ENCODE measurements at places on chromosomes 11 and 22.

- no peak for DNase-seq
These were observed 17.2 kb downstream of the PARVA start for GRCh38 chr11:12394601-12395000.

GRCh38 chr22:40040927-40041326 is 46.2 kb downstream of the FAM83F start:
- DNase-seq: no peak

GRCh38 chr11:112513417-112513816 is 252.8 kb upstream of the PLET1 start:
- DNase-seq: no peak

- DNase-seq: no peak
These were observed 41.0 kb downstream of the FDX1 start for GRCh38 chr11:110470716-110471115.

DNA sequence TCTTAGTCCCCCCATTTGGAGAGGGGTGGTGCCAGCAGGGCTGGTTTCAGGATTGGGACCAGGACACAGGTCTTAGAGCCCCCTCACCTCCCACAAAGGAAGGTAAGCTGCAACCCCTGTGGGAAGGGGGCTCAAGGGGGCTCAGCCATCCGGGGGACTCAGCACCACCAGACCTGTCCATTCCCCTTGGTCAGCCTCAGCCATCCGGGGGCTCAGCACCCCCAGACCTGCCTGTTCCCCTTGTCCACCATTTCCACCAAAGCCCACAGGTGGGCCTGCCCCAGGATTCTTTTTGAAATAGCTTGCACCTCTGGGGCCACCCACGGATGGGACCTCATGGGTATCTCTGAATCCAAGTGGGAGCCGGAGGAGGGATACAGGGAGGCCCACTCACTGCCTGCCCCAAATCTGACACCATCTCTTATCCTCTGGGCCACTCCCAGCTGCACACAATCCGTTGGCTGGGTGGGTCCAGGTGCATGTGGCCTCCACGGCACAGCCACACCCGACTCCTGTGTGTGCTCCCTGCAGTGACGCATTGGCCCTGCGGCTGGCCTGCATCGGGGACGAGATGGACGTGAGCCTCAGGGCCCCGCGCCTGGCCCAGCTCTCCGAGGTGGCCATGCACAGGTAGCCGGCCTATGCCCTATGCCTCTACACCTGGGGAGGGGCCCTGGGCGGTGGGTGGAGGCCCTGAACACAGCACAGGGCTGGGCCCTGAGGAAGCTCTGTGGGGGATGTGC is 15.9 kb downstream of the MCAT start:
- DNase-seq: no peak

GRCh38 chr11:61598886-61599868 is 18.3 kb upstream of the SYT7 start:
- no peak for DNase-seq

DNA sequence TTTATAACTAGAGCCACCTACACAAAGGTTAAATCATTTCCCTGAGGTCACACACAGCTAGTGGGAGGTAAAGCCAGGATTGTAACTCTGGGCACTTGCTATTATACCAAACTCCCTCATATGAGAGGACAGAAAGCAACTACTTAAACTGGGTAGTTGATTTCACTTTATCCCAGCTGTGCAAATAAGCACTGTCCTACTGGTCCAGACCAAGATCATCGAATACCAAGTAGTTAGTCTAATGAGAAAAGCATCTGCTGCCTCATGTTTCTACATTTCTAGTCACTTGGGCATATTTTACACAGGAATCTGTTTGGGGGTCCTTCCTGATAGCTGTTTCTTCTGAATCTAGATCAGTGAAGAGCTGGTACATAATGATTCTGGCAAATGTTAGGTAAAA is 178.6 kb upstream of the NARS2 start:
- DNase-seq: no peak

DNA sequence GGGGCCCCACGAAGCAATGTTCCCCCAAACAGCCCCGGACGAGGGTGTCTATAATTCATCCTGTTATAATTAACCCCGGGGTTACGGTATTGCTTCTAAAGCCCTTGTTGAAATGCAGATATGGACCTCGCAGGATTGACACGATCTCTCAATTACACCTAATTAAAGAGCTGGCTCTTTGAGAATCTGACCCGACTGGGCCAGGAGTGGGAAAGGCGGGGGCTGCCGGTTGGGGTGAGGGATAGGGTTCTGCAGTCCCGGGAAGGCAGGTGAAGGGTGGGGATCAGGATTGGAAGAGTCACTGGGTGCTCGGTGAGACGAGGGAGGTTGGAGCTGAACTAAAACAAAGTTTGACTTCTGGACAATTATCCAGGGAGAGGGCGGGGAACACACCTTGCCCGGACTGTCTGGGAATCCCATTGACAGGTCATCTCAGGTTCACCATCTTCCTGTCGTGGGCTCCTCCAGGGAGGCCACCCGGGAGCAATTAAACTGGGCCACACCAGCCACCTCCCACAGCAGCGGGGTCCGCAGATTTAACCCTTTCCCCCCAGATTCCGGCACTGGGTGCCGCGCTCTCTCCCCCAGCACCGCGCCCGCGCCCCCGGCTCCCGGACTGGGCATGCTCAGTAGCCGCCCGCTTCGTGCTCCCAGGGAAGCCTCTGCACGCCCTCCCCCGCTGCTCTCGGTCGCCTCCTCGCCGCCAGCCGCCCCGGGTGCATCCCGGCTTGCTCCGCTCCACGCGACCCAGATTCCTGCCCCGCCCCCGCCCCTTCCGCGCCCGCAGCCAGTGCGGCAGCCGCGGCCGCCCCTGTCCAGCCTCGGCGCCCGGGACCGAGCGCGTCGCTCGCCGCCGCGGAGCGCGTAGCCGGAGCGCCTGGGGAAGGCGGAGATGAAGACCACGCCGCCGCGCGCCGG is at the start of gene ELMOD1:
Gene ELMOD1, plus strand, starts transcription at position 688 of the 918 bp plus-strand sequence. CDS start 27,043 bp downstream, outside the sequence.
- no peak for DNase-seq

- no peak for DNase-seq
These were observed 52.3 kb downstream of the SGSM3 start for GRCh38 chr22:40422558-40423309.

DNA sequence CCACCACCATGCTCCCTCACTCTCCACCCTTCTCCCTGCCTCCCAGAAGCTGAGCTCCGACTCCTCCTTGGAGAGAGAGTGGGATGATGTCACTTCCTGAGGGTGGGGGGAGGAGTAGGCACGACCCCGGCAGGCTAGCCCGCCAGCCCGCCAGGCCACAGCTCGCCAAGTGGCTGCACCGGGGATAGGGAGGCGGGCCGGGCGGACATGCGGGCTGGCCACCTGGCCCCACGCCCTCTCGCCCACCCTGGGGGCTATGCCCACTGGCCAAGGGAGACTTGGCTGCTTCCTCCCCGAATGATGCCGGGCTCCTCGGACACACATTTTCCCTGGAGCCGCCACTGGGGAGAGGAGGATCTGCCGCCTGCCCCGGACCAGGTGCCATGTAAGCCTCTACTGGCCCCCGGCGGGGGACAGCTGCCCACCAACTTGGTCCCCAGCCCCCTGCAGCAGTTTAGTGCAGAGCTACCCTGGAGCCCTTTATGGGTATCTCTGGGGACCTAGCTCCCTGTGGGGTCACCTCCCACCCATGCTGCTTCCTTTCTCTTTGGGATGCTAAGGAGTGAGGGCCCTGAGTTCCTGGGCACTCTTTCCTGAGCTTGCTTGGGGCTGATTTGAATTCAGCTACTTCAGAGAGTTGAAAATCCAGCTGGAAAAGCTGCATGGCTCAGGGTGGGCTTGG is 33.7 kb upstream of the MYRF start:
- no peak for DNase-seq

DNA sequence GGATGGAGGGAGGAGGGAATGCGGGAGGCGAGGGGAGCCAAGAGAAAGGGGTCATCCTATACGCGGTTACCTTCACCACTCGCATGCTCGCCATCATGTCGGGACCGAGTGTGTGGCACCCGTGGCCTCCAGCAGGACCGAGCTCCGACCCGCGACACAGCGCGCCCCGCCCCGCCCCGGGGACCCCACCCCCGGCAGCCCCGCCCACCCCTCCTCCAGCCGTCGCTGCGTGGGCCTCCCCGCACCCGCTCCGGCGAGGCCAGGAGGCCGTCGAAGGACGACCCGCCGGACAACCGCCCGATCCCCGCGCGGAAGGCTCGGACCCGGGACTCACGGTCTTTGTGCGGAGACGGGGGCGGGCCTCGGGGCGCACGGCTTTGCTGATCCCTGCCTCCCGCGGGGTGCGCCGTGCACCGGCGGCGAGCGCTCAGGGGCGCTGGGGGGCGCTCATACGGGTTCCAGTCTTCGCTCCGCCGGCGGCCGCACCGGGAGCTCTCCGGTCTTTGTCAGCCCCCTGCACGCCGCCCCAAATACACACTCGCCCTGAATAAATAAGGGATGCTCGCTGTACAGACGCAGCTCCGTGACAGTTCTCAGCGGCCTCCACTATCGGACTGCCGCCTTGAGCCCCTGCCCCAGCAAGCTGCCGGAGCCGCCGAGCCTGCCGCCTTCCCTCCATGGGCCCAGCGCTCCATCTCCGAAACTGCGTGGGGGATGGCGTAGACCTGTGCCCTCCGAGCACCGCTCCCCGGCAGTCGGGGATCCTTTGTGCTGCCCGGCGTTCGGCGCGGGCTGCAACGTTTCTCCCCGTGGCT is at the start of gene UBE2L6:
Gene UBE2L6, minus strand, starts transcription at position 158 of the 815 bp plus-strand sequence. Its CDS starts 61 bp downstream, at position 97.
- DNase-seq: no peak

- no peak for DNase-seq
These were observed 31.7 kb downstream of the FAM181B start for GRCh38 chr11:82701847-82702520.

GRCh38 chr11:73350908-73351636 is 25.1 kb upstream of the RELT start:
- DNase-seq: no peak

GRCh38 chr11:73315293-73316020 is 7.4 kb downstream of the ARHGEF17 start:
- DNase-seq: no peak

- DNase-seq: no peak
These were observed 9.7 kb upstream of the BID start for GRCh38 chr22:17783773-17784480.

GRCh38 chr11:19952116-19952605 is 208.1 kb downstream of the DBX1 start:
- DNase-seq: no peak

DNA sequence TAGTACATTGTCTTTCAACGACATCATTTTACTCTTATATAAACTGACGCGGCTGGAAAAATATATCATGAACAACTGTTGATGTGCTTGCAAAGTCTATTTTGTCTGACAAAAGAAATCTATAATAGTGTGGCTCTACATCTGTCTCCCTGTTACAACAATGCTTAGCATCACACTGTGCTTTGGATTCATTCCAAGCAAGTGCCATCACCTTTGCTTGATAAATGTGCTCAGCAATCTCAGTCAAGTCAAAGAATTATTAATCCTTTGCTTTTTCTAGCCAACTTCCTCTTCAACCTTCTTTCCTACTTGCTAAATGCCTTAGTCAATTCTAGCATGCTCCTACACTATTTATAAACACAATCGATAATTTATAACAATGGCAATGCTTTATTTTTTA is 140.5 kb downstream of the FCHSD2 start:
- peak; percentile 6 for DNase-seq

- no peak for DNase-seq
These were observed 529.8 kb upstream of the CADM1 start for GRCh38 chr11:116033931-116034553.

DNA sequence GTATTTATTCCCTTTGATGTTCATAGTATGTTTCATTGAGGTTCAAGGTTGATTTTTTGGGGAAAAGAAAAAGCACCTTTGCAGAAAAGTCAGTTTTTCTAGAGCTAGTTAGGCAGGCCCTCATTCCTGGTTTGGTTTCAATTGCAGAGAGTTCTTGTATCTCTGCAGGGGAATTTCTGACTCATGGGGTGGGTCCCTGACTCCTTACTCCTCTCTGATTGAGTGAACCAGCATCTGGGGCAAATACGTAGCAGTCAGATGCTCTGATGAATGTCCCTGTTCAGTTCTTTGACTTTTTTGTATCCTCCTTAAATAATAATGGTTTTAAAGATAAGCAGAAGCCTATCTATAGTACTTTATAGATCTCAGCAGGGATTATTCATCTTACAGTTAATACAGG is 7.7 kb upstream of the NCR3LG1 start:
- no peak for DNase-seq

DNA sequence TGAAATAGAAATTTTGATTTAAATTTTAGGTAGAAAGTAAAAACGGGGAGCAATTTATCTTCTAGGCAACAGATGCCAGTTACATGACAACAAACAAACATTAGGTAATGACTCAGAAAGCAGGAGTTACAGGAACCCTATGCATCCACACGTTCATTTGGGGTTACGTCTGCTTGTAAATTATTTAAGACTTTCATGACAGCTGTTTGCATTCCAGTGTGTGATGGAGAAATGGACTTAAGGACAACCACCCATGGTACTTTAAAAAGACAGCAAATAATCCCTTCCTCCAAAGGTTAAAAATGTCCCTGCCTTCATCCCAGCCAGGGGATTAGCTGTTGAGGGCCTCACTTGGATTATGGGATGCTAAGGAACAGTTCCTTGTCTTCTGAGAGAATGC is 11.8 kb downstream of the E2F8 start:
- no peak for DNase-seq

GRCh38 chr11:120471131-120471530 is 40.4 kb upstream of the GRIK4 start:
- DNase-seq: peak; percentile 12

All from smooth muscle cell of the brain vasculature (primary cell).